Activated CD4-positive, alpha-beta T cell treated with anti-CD3 and anti-CD28 coated beads for 1 hour (primary cell): ENCODE measurements at places on chromosomes 11 and 22.
A peak's percentile ranks its signal among the peaks of the same experiment; 100 is the strongest.

DNA sequence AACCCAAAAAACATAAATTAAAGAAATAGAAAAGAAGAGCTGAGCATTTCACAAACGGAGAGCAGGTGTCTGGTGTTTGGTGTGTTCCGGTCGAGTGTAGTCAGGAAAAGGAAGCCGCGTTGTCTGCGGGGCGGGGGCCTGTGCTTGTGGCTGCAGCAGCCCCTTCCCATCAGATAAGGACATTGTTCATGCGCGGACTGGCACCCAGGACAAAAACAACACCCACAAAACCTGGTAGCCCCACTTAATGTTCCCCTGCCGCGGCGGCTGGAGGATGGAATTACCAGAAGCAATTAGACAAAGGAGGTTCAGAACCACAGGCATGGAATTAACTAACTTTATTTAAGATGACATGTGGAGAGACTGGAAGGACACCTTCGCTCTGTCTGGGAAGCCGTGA, 29.9 kb downstream of the KRTAP5-5 start:
- DNase-seq: no peak

- DNase-seq: no peak
Measured at GRCh38 chr11:104464691-104465090, 300.7 kb upstream of the PDGFD start.

DNA sequence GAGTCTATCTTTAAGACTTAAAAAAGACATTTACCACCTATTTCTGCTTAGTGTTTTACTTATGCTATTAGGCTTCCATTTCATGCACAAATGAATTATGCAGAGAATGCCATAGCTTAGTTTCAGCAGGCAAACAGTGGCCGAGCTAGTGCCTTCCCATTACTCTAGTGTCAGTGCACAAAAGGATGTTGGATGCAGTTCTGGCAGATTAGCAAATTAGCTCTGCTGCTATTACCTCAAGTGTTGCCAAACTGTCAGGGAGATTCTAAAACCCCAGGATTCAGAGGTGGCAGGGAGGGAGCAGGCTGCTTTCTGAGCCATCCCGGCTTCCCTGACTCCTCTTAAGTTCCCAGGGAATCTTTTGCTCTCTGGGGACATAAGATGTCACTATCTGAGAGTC, 209.4 kb upstream of the NCAM1 start:
- no peak for DNase-seq

GRCh38 chr11:110600322-110600721, 111.9 kb downstream of the ARHGAP20 start:
- DNase-seq: no peak

- DNase-seq: no peak
Measured at GRCh38 chr11:36431429-36432092, 78.5 kb downstream of the TRAF6 start.

DNA sequence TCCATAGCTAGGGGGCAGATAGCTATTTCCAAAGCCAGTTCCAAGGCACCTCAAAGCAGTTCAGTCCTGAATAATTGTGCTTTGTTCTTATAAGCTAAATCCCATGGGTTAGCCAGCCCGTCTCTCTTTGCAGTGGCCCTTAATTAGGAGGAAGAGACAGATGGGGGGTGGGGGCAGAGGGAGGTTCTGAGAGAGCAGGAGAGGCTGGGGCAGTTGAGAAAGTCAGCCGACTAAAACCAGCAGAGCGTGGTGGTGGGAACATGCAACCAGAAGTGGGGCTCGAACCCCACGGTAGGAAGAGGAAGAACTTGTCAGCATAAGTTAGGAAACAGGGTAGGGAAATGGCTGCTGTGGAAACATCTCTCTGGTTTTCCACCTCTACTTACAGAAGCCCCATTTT, 10.9 kb upstream of the SCN4B start:
- DNase-seq: no peak

- no peak for DNase-seq
Measured at GRCh38 chr22:25134028-25134427, 65.6 kb upstream of the CRYBB3 start.

GRCh38 chr11:692824-693414, 2.1 kb downstream of the DEAF1 start:
- no peak for DNase-seq

DNA sequence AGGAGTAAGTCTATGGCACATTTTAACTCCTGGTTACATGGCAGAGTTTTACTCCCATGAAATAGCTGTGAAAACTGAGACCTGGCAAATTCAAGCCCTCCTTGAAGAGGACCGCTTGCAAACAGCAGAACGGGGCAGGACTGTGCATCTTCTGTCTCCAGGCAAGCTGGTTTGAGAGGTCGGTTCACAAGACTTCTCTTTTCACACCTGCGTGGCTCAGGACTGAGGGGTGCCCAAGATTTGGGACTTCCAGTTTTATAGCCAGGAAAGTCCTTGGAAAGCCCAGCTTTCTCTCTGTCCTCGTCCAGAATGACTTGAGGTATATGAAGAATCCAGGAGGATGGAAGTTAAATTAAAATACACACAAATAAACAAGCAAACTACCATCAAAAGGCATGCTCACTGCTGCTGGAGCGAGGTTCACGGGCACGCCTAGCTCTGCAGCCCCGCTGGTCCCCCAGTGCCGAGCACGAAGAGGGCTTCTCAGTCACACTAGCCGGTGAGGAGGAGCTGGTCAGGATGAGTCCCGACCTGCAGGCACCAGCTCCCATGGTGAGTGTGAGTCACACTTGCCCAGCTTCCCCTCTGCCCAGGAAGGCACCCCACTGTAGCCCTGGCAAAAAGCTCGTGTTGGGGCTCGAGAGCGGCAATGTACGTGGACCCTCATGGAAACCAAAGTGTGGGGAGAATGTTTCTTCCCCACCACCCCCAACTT, 1382.4 kb downstream of the BRD1 start:
- no peak for DNase-seq

GRCh38 chr11:95891423-95892170, 32.3 kb downstream of the MTMR2 start:
- DNase-seq: no peak

DNA sequence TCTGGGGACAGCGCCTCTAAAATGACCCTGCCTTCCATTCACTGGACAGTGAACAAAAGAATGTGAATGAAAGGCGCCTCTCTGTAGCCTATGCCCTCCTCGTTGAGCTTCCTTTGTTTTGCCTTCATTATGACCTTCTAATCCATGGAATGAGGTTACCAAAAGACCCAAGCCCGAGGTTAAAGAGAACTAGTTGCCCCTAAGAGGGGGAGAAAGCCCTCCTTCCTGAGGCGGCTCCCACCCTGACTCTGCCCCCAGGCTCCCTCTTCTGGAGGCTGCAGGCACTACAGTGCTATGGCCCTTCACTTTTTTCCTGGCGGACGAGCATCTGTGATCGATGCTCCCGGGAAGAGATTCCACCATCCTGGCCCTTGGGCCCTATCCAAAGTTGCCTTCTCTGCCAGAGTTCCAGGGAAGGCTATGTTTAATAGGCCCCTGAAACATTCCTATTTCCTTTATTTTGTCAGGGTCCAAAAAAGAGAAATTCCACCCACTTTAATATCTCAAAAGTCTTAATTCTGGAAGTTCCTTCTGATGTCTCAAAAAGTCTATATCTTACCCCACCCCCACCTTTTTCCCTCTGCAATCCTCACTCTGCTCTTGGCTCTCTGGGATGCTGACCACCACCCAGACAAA, 147.3 kb downstream of the FEZ1 start:
- peak; percentile 19 for DNase-seq

- DNase-seq: no peak
Measured at GRCh38 chr11:103295704-103296103, 186.5 kb downstream of the DYNC2H1 start.

- no peak for DNase-seq
Measured at GRCh38 chr11:28412029-28412428, 303.8 kb downstream of the METTL15 start.

GRCh38 chr11:113363406-113363805, 24.2 kb upstream of the ANKK1 start:
- no peak for DNase-seq

- DNase-seq: no peak
Measured at GRCh38 chr11:130631119-130631518, 182.7 kb downstream of the ADAMTS15 start.
